Spinal cord (tissue), 10 donors: ENCODE measurements at places on chromosomes 11 and 22. TPM values are rescaled to one million over a fixed set of nuclear protein-coding genes. Genes with fewer than 3 reads are reported as not detected.

DNA sequence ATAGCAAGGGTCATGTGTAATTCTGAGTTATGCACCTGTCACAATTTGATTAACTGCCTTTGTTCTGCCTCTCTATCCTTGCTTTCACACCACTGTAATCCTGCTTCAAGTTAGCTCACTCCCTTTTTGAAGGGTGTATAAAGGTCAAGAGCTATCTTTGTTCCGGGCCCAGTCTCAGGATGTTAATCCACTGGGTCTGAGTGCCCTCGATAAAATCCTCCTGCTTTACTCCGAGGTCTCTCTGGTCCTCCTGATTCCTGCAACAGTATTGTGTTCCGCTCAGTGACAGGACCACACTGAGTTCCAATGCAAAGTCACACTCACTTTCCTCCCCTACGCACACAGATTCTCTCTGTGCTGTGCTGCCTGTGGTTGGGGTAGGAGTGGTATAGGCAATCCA, 186.5 kb downstream of the DYNC2H1 start:
- H3K36me3 ChIP-seq, result no peaks in the 10 kb centered on the region
- no peak overlapping the region for H3K4me3 ChIP-seq
- no peak for DNase-seq

DNA sequence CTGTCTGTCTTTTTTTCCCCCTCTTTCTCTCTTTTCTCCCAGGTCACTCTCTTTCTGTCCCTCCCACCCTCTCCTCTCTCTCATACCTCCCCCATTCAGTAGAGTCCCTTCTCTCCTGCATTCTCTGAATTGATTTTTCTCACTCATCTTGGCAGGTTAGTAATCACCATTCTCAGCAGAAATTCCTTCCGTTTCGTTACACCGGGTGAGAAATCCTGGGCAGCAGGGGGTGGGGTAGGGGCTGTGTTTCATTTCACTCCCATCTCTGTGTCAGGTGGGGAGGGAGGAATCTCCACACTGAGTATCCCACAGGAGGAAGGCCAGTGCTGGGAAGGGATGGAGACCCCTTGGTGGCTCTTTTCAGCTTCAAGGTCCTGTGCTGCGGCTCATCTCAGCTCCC, 253.5 kb downstream of the MIAT start:
- no peaks in the 10 kb centered on the region for H3K36me3 ChIP-seq
- no peak for DNase-seq
- H3K4me3 ChIP-seq, result no peak overlapping the region
- H3K27ac ChIP-seq, result no peak overlapping the region

The LYVE1 gene
- 56.5 TPM for total RNA-seq

The MTCH2 gene
- total RNA-seq, result 77.9 TPM

The ELFN2 gene
- 9.4 TPM for total RNA-seq
